AG08396 (cell line): ENCODE measurements at places on chromosomes 1 and 21.

DNA sequence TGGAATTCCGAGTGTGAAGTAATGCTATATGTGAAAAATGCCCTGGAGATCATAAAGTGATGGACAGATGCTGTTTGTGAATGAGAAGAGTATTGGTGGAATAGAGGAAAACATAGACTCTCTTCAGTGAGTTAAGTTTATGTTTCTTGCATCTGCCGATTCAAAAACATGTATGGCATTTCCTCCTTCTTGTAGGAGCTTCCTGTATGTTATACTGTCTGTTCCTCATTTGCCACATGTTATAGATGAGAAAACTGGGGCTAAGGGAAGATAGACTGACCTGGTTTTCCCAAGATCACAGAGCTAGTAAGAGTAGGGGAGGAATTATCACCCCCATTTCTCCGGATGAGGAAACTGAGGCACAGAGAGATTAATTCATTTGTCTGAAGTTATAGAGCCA, 41.1 kb upstream of the IL20 start:
- DNase-seq = no peak

DNA sequence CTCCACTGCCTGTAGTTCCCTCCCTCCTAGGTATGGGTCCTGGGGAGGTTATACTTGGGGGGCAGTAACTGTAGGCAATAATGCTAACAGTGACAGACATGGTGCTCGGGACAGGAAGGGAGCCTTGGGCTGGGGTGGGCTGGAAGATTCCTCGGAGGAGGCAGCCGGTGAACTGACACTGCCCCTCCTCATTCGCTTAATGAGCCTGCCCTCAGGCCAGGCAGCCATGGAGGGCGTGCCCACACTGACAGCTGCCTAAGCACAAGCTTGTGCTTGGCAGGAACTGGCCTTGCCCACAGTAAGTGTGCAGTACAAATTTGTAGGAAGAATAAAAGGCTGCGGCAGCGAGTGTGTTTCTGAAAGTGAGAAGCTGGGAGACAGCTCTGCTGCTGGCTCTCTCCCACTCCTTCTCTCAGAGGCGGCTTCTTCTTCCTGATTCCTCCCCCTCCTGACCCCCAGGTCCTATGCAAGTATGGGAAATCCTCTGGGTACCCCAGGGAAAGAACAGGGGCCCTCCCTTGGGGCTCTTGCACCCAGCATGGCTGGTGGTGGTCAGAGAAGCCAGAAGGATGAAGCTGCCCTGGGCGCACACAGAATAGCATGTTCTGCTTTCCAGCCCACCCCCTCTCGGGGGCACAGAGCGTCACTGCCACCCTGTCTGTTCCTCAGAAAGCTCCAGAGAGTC, 23.6 kb downstream of the OPTC start:
- no peak for DNase-seq

DNA sequence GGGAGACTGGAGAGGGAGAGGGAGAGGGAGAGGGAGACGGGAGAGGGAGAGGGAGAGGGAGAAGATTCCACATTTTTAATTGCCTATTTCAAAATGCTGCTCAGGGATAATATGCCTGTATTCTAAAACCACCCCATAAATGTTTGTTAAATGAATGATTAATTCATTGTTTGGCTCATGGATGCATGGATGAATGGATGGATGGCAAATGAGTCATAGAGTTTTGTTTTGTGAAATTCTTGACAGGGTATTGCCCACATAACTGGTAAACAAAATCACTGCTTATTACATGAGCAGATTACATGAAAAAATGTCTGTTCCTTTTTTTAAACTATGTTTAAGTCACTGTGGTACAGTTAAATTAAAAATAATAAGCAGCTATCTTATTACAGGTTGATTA, 220.4 kb downstream of the ZP4 start:
- no peak for DNase-seq

DNA sequence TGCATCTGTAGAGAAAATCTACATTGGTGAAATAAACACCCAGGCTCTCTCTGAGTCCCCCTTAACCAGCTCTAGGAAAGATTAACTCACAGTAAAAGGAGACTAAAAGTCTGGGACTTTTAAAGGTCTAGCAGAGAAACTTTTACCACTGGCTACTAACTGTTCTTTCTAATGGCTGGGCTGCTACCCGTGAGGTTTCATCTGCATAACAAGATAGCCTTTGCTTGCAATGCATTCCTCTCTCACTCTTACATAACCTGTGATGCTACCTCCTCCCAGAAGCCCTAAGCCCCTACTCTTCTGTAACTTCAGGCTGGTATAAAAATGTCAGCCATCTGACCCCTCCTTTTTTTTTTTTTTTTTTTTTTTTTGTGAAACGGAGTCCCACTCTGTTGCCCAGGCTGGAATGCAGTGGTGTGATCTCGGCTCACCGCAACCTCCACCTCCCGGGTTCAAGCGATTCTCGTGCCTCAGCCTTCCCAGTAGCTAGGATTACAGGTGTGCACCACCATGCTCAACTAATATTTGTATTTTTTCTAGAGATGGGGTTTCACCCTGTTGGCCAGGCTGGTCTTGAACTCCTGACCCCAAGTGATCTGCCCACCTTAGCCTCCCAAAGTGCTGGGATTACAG, 344.2 kb downstream of the RGS7 start:
- DNase-seq = no peak

DNA sequence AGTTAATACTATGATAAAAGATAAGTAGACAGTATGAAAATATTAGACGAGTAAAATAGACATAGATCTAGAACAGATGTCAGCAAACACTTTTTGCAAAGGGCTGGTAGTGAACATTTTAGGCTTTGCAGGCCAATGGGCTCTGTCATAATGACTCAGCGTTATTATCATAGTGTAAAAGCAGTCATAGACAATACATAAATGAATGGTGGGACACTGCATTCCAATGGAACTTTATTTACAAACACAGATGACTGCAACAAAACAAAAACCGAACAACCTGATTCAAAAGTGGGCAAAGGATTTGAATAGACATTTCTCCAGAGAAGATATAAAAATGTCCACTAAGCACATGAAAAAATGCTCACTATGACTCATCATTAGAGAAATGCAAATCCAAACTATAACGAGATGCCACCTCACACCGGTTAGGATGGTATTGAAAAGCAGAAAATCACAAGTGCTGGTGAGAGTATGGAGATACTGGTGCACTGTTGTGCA, 7.3 kb downstream of the GSTM5 start:
- DNase-seq = no peak

DNA sequence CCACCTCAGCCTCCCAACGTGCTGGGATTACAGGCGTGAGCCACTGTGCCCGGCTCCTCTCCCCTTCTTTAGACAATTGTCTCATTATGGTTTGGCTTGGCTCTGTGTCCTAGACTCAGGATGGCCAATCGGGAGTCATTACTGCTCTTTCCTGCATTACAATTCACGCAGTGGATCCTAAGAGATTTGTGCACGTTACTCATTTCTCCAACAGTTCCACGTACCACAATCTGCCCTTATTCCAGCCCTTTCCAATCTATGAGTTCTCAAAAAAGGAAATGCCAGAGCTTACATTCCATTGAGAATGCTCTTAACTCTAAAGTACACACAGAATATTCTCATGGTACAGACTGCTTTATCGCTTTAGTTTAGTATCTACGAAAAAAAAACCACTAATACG, 357.0 kb downstream of the GPATCH2 start:
- DNase-seq = no peak

- DNase-seq = no peak
Measured at GRCh38 chr1:35790670-35791069, 17.1 kb upstream of the AGO4 start.

GRCh38 chr1:17014671-17015567, 3.2 kb upstream of the ATP13A2 start:
- DNase-seq = peak; percentile 38

- no peak for DNase-seq
Measured at GRCh38 chr21:45385549-45386050, 19.4 kb upstream of the COL18A1 start.

DNA sequence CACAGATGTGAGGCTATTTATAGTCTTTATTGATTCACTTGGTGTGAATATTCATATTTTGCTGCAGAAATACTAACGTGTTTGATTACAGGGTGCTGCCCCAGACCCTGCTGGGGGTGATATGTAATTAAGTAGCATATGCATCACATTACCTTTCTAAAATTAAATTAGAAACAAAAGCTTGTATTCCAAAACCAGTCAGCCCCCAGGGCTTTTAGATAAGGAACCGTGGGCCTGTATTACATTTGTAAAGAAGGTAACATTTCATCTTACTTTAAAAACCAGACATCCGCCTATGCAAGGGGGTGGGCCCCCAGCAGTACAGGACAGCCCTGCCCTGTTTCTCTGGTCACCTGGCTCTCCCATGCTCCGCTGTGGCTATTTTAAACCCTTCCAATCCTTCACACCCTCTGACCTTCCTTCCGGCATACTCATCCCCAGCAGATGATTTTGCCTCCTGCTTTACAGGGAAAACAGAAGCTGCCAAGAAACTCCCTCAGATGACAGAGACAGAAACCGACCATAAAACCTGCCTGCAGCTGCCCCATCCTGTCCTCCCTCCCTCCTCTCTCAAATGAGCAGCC, 22.0 kb upstream of the KCNC4 start:
- DNase-seq = peak; percentile 22

- peak; percentile 91 for DNase-seq
Measured at GRCh38 chr1:228464487-228464983, 22.6 kb upstream of the RNF187 start.

GRCh38 chr1:3360646-3361257, 93.7 kb upstream of the ARHGEF16 start:
- DNase-seq = no peak

GRCh38 chr1:62062087-62062486, 132.6 kb upstream of the L1TD1 start:
- DNase-seq = no peak

- DNase-seq = no peak
Measured at GRCh38 chr1:27342391-27342777, 562 bp downstream of the SYTL1 start.

DNA sequence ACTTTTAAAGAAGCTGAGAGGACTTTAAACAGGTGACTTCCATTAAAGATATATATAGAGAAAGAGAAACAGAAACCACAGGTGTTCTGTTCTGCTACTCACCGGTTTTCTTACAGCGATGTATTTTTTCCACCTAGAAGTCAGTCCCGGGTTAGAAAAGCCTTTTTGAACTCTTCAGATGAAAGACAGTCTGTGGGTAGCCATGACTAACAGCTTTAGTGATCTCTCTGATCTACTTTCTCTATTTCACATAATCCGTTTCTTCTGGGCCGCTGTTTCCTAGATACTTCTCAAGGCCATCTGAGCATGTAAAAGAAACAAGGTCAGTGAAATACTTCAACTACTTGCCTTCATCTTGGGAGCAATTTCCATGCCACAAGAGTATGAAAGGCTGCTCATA, 25.1 kb downstream of the WDR64 start:
- DNase-seq = no peak

- DNase-seq = no peak
Measured at GRCh38 chr1:237316352-237316751, 274.4 kb downstream of the RYR2 start.

- DNase-seq = no peak
Measured at GRCh38 chr1:102578804-102579203, 529.5 kb downstream of the COL11A1 start.

GRCh38 chr1:245480393-245481120, 325.8 kb downstream of the KIF26B start:
- DNase-seq = no peak

GRCh38 chr1:63966016-63966415, 192.2 kb downstream of the ROR1 start:
- DNase-seq = no peak

- no peak for DNase-seq
Measured at GRCh38 chr21:15097580-15097979, 32.8 kb upstream of the NRIP1 start.

- DNase-seq = no peak
Measured at GRCh38 chr1:90358448-90358847, 358.7 kb downstream of the BARHL2 start.

GRCh38 chr1:109319114-109319513, 12.3 kb upstream of the MYBPHL start:
- no peak for DNase-seq

GRCh38 chr1:219587801-219588561, 24.9 kb downstream of the ZC3H11B start:
- DNase-seq = peak; percentile 12

DNA sequence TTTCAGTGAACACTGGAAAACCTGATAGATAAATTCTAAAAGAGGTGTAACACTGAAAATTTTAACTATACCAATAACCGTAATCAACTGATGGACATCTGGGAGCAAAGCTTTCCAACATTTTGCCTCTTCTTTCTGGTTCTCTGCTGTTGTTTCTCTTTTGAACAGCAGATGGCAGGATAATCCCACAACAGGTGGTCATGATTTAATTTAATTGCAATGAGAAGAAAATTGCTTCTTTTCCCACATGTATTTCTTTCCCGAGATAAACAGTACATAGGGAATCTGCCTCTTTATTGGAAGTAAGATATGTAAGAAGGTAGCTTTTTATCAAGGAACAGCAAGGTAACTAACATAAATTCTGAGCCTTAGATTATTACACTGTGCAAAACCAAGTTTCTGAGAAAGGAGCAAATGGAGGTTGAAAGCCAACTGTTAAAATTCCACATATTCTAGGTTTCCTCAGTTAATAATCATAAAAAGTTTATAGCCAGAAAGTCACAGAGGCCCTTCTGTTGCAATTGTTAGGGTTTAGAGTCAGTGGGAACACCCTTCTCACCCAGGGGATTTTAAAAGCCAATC, 72.9 kb downstream of the RPS6KA1 start:
- DNase-seq = peak; percentile 69

- DNase-seq = no peak
Measured at GRCh38 chr1:56472860-56473259, 106.5 kb downstream of the PLPP3 start.

DNA sequence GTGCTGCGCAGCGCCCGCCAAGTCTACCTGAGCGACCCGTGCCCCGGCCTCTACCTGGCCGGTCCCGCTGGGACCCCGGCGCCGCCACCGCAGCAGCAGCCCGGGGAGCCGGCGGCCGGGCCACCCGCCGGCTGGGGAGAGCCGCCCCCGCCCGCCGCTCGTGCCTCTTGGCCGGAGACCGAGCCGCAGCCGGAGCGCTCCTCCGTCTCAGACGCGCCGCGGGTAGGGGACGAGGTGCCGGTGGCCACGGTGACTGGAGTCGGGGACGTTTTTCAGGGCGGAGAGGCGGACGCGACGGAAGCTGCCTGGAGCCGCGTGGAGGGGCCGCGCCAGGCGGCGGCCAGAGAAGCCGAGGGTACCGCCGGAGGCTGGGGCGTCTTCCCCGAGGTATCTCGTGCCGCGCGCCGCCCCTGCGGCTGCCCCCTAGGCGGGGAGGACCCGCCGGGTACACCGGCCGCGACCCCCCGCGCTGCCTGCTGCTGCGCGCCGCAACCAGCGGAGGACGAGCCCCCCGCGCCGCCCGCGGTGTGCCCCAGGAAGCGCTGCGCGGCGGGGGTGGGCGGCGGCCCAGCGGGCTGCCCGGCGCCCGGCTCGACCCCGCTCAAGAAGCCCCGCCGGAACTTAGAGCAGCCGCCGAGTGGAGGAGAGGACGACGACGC, 646 bp downstream of the IER5 start:
- no peak for DNase-seq

GRCh38 chr1:161192476-161193465, 6.1 kb downstream of the ADAMTS4 start:
- peak; percentile 82 for DNase-seq

- no peak for DNase-seq
Measured at GRCh38 chr1:99496067-99496466, 149.8 kb upstream of the PALMD start.
